GM18507 (cell line): ENCODE measurements at places on chromosomes 6 and 20.

- DNase-seq = no peak
Observed at GRCh38 chr20:49518576-49518975, 36.1 kb upstream of the KCNB1 start.

DNA sequence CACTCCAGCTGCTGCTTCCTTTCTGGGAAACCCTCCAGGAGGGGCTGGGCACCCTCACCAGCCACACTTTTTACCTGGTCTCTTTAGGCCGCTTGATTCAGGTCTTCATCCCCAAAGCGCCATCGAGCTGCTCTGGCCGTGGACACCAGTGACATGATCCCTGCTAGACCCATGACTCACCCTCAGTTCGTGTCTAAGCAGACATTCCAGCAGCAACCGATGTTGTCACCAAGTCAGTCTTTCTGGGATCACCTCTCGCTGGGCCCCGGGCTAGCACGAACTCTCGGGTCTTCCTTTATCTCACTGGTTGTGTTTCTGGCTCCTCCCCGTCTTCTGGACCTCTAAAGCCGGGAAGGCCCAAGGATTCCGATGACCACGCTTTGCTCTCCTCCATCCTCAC lies 43.0 kb upstream of the GPR31 start:
- DNase-seq = no peak

- no peak for DNase-seq
Observed at GRCh38 chr6:156940221-156940620, 163.0 kb downstream of the ARID1B start.

- DNase-seq = no peak
Observed at GRCh38 chr6:10424040-10424439, 9.2 kb upstream of the TFAP2A start.

GRCh38 chr6:54289426-54289825 lies 18.8 kb upstream of the TINAG start:
- no peak for DNase-seq

DNA sequence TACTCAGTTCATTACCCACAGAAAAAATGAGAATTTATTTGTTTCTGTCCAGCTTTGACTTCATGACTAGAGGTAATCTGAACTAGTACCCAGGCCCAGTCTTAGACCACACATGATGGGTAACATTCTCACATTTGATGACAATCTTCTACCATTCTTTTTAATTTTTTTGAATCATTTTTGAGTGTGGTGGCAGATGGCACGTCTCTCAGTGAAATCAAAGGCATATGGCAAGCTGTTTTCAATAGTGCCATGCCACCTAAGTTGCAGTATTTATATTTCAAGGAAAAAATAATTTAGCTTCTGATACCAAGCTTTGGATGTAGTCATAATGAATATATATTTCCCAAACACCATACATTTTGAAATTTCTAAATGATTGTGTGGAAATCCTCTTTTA lies 88.8 kb upstream of the HS3ST5 start:
- DNase-seq = no peak

DNA sequence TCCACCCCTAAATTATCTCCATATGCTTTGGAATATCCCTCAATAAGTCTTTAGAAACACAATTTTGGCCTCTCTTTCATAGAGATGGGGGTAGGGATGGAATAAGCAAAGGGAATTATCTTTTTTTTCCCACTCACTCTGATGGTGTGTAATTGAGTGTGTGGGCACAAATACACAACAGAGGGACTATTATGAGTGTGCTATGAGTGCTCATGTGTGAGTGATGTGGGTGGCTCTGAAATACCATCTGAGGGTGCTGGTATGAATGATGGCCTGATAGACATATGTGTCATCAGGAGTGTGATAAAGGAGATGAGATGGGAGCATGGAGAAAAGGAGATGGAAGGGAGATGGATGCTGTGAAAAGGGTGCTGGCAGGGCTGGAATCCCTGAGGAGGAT lies 35.6 kb downstream of the GSS start:
- DNase-seq = no peak
